ENCODE measurements at places on chromosomes 2 and 18. TPM values are rescaled to one million over a fixed set of nuclear protein-coding genes. Genes with fewer than 3 reads are reported as not detected.

GRCh38 chr2:56127463-56128152 lies 56.2 kb upstream of the CCDC85A start:
- peaks cover 4% of the 10 kb centered on the region for H3K27me3 ChIP-seq
- DNase-seq: no peak
- no peaks in the 10 kb centered on the region for H3K36me3 ChIP-seq
- no peak overlapping the region for H3K27ac ChIP-seq
- no peak overlapping the region for H3K4me3 ChIP-seq
- no peaks in the 10 kb centered on the region for H3K4me1 ChIP-seq

DNA sequence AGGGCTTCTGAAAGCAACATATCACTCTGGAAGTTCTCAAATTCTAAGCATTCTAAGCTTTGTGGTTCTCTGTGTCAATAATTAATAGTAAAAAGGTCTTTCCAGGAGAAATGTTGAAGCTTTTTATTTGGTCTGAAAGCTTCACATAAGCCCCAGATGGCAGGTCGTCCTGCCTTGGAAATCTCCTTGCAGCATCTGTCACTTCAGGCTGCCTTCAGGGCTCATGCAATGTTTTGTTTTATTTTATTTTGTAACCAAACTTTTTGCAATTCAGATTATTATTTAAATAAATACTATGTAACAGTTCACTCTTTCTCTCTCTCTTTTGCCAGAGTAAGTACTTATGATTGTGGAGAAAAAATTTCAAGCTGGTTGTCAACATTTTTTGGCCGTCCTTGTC lies 46.7 kb upstream of the FHOD3 start:
- H3K27ac ChIP-seq: no peak overlapping the region
- no peak for DNase-seq
- H3K4me3 ChIP-seq: no peak overlapping the region
- no peaks in the 10 kb centered on the region for H3K4me1 ChIP-seq
- no peaks in the 10 kb centered on the region for H3K36me3 ChIP-seq
- H3K27me3 ChIP-seq: peaks cover 36% of the 10 kb centered on the region

DNA sequence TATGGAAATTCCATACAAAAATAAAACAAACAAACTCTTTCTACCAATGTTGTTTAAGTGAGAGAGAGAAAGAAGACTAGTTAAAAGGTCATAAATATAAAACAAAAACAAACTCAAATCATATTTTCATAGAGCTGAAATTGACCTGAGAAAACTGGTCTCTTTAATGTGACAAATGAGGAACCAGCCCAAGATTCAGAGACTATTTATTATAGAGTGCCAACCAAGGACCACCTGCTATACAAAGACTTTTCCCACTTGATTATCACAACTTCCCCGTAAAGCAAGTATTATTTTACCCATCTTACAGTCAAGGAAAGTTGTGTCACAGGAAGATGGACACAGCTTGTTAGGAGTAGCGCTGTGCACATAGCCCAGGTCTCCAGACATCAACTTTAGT lies 13.3 kb downstream of the ANKRD44 start:
- peaks cover 98% of the 10 kb centered on the region for H3K4me1 ChIP-seq
- H3K4me3 ChIP-seq: peak overlapping the region; percentile 67
- H3K27me3 ChIP-seq: no peaks in the 10 kb centered on the region
- peak overlapping the region; percentile 93 for H3K27ac ChIP-seq
- no peak for DNase-seq

Gene BMP10
- not detected for total RNA-seq

- H3K36me3 ChIP-seq: no peaks in the 10 kb centered on the region
- no peak overlapping the region for H3K4me3 ChIP-seq
- H3K27me3 ChIP-seq: no peaks in the 10 kb centered on the region
These were observed 553.0 kb downstream of the DCDC2C start for GRCh38 chr2:4256351-4256750.

- no peak overlapping the region for H3K27ac ChIP-seq
- H3K36me3 ChIP-seq: no peaks in the 10 kb centered on the region
- H3K27me3 ChIP-seq: no peaks in the 10 kb centered on the region
- no peaks in the 10 kb centered on the region for H3K4me1 ChIP-seq
- DNase-seq: no peak
These were observed 249.1 kb downstream of the PHLPP1 start for GRCh38 chr18:62964432-62964831.

GRCh38 chr2:8682719-8683667 lies 1.1 kb downstream of the ID2 start:
- H3K36me3 ChIP-seq: peaks cover 28% of the 10 kb centered on the region
- H3K4me1 ChIP-seq: peaks cover 26% of the 10 kb centered on the region

Gene DPYSL5
- total RNA-seq: 0.07 TPM

GRCh38 chr2:128327180-128327964 lies 8.7 kb upstream of the HS6ST1 start:
- peaks cover 7% of the 10 kb centered on the region for H3K36me3 ChIP-seq
- no peak overlapping the region for H3K27ac ChIP-seq
- peaks cover 13% of the 10 kb centered on the region for H3K27me3 ChIP-seq
- no peak overlapping the region for H3K4me3 ChIP-seq

GRCh38 chr2:134411279-134411827 lies 157.5 kb downstream of the MGAT5 start:
- no peak for DNase-seq
- peaks cover 9% of the 10 kb centered on the region for H3K36me3 ChIP-seq
- no peak overlapping the region for H3K4me3 ChIP-seq

All from activated CD4-positive, alpha-beta T cell treated with anti-CD3 and anti-CD28 coated beads for 36 hours (primary cell).